Spinal cord (tissue), 10 donors: ENCODE measurements at places on chromosomes 4 and X. TPM values are rescaled to one million over a fixed set of nuclear protein-coding genes. Genes with fewer than 3 reads are reported as not detected.

GRCh38 chr4:97152149-97152548, 991.1 kb downstream of the STPG2 start:
- no peaks in the 10 kb centered on the region for H3K36me3 ChIP-seq
- H3K27ac ChIP-seq, result no peak overlapping the region
- no peaks in the 10 kb centered on the region for H3K4me1 ChIP-seq
- no peaks in the 10 kb centered on the region for H3K27me3 ChIP-seq
- no peak overlapping the region for H3K4me3 ChIP-seq

GRCh38 chr4:4754641-4755040, 104.8 kb upstream of the MSX1 start:
- DNase-seq, result no peak
- peaks cover 6% of the 10 kb centered on the region for H3K27me3 ChIP-seq
- no peak overlapping the region for H3K4me3 ChIP-seq
- no peak overlapping the region for H3K27ac ChIP-seq
- no peaks in the 10 kb centered on the region for H3K36me3 ChIP-seq

DNA sequence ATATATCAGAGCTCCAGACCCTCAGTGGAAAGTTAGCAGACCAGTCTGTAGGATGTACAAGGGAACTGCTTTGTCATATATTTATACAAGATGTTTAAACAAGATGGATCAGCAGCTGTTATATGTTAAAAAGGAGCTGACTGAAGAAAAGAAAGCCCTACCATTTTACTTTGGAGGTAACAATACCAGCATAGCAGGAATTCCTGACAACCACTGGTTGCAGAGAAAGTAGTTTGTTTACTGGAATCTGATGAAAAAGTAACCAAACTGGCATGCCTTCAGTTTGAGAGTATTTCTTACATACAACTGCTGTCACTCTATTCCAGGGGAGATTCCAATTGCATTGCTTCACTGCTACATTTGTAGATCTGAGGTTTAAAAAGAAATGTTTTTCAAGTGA, 49.5 kb upstream of the GABRQ start:
- no peaks in the 10 kb centered on the region for H3K36me3 ChIP-seq
- no peak overlapping the region for H3K4me3 ChIP-seq
- H3K4me1 ChIP-seq, result no peaks in the 10 kb centered on the region

DNA sequence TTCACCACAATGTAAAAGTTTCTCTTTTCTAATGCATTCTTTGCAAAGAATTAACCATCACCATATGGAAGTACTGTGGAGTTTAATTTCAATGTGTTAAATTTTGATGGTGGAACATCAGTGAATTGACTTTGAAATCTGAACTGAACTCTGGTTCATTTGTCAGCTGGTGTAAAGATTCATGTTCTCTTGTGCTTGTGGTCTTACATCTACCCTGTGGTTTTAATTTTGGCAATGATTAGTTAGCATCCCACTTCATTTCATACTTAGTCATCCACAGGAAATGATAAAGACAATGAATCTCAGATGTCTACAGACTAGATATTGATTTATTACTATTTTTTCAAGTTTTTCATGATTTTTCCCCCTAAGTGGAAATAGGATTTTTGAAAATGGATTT, 77.8 kb downstream of the GRID2 start:
- no peaks in the 10 kb centered on the region for H3K4me1 ChIP-seq
- H3K27ac ChIP-seq, result no peak overlapping the region
- no peaks in the 10 kb centered on the region for H3K27me3 ChIP-seq

DNA sequence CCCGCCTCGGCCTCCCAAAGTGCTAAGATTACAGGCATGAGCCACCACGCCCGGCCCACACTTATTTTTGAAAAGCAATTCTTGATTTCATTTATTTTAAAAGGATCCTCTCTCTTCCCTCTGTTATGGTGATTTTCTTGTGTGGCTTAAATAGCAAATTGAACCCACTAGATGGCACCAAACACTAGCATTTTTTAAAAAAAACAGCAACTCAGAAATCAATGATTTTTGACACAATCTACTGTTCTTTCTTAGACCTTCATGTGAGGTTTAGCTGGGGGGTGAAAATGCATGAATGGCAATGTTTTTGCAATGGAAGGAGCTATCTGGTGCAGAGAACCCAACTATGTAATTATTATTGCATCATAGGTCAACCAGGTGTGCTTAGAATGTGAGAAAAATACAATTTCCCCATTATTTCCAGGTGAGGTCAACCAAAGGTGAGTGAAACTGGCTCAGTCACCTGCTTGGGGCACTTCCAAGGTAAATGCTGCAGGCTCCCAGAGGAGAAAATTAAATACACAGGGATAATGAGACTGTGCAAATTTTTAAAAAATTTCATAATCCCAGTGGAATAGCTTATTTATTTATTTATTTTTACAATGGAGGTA, 226.7 kb upstream of the PRKX start:
- no peak for DNase-seq
- no peak overlapping the region for H3K4me3 ChIP-seq
- no peaks in the 10 kb centered on the region for H3K36me3 ChIP-seq
- H3K4me1 ChIP-seq, result no peaks in the 10 kb centered on the region

MAGEA1 gene
- not detected for total RNA-seq

STPG2 gene
- total RNA-seq, result 0.94 TPM

ARX gene
- total RNA-seq, result 0.61 TPM
